ENCODE measurements at places on chromosomes 1 and 21.

DNA sequence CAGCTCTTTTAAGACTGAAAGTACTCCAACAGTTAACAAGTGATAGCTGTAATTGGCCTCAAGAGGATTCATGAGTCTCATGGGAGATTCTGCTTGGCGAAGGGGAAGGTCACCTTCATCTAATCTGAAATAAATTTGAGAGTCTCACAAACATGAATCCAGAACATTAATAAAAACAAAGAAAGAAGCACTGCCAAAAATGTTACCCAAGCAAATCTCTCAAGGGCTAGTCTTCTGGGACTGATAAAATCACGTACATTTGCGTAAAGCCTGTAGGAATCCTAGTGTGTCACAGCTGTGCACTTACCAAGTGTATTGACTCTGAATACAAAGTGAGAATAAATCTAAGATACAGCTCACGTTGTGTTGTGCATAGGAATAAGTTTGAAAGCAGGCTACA is 21.2 kb upstream of the NUF2 start:
- DNase-seq: no peak

DNA sequence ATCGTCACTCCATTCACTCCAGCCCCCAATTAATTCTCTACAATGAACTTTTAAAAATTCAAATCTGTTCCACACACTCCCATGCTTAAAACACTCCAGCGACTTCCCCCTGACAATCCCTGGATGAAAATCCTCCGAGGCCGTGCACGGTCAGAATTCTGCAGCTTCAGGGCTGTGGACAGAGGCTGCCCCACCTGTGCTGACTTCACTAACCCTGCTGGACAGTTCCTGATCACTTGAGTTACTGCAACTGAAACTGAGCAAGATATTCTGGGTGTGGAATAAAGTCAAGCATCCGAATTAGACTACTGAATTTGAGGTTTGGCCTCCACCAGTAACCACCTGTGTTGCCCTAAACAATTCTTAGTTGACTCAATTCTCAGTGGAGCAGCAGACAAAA is 1.0 kb upstream of the JAK1 start:
- peak; percentile 33 for DNase-seq

GRCh38 chr1:94321662-94322061 is 84.3 kb upstream of the ARHGAP29 start:
- no peak for DNase-seq

DNA sequence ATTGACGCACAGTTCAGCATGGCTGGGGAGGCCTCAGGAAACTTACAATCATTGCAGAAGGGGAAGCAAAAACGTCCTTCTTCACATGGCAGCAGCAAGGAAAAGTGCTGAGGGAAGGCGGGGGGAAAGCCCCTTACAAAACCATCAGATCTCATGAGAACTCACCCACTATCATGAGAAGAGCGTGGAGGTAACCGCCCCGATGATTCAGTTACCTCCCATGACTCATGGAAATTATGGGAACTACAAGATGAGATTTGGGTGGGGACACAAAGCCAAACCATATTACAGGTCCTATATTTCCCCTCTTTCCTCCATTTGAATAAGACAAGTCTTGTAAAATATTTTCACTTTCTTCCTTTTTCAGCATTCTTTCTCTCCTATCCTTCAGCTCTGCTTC is 7.7 kb upstream of the TTLL7 start:
- DNase-seq: no peak

DNA sequence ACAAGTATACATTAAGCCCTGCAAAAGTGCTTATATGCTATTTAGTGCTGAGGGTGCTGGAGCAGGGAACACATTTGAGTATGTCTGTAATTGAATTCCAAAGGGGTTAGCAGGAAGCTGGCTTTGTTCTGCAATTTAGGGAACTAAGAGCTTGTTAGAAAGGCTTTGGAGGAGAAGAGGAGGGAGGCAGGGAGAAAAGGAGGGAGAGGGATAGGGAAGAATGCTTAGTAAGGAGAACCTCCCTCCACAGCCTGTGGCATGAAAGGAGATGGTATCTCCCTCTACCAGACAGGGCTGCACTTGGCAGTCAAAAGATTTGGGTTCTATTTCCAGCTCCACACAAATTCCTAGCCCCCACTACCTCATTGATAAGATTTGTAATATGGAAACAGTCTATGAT is 217.8 kb downstream of the DAB1 start:
- peak; percentile 68 for DNase-seq

GRCh38 chr1:182791281-182792179 is 2.0 kb downstream of the NPL start:
- DNase-seq: no peak

GRCh38 chr1:230401763-230402294 is 24.3 kb downstream of the PGBD5 start:
- no peak for DNase-seq

DNA sequence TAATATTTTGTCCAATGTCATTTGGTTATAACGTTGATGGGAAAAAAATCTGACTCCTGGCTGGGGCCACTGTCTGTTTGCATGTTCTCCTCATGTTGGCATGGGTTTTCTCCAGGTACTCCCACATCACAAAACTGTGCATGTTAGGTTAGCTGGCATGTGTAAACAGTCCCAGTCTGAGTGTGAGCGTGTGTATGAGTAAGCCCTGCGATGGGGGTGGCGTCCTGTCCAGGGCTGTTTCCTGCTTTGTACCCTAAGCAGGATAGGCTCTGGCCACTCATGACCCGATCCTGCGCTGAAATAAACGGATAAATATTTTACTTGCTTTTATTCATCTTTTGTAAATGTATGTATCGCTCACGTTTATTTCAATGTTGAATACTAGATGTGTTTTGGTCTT is 13.5 kb downstream of the EFCAB14 start:
- DNase-seq: no peak

DNA sequence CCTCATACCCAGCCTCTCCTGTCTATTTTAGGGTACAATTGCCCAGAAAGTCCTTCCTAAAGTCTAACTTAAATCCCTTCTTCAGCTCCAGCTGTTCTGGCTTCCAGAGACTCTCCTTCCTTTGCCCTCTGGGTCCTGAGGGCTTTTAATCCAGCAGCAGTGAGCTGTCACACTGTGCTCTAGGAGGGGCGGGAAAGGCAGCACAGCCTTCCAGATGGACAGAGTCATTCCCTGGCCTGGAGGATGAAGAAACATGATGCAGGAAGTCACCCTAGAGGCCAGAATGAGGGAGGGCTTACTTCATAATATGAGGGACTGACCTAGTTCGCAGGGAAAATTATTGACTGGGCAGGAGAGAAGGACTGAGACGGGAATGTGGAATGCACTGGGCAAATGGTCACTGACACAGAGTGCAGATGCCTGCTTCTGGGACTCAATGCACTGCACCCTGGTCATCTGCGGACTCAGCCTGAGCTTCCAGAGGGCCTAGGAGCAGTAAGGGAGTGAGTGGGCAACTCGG is 1.3 kb downstream of the SH2D2A start:
- DNase-seq: peak; percentile 65

DNA sequence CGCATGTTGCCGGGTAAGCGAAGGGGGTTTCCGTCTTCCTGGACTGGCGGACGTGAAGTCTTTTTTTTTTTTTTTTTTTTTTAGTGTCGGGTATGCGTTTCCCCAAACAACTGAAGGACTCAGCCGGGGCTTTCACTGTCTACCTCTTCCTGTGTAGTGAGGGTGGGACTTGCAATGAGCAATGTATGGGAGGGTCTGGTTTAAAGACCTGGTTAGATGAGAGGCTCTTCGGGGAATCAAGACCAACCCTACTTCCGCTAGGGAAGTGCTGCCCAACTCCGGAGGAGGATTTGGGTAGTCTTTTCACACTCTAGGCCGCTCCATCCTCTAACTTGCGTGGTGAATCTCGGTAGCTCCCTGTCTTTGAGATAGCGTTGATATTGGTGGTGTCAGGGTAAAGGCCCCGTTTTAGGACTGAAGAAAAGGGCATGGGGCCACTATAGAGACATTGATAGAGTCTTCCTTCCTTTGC is 754 bp downstream of the PRRC2C start:
- DNase-seq: peak; percentile 85

DNA sequence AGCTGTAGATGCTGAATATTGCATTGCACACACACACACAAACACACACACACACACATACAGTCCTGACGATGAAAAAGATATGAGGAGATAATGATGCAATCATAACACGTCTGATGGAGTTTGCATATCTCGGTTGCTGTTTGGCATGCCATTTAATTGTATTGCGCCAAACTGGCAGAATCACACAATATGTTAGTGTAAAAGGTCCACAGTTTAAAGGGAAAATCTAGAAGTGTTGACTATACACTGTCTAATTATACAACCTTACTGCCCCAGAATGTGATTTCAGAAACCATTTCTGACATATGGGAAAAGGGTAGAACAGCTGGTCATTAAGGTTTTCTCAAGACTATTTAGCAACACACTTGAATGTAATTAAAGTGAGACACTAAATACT is 123.7 kb upstream of the PROX1 start:
- DNase-seq: no peak

DNA sequence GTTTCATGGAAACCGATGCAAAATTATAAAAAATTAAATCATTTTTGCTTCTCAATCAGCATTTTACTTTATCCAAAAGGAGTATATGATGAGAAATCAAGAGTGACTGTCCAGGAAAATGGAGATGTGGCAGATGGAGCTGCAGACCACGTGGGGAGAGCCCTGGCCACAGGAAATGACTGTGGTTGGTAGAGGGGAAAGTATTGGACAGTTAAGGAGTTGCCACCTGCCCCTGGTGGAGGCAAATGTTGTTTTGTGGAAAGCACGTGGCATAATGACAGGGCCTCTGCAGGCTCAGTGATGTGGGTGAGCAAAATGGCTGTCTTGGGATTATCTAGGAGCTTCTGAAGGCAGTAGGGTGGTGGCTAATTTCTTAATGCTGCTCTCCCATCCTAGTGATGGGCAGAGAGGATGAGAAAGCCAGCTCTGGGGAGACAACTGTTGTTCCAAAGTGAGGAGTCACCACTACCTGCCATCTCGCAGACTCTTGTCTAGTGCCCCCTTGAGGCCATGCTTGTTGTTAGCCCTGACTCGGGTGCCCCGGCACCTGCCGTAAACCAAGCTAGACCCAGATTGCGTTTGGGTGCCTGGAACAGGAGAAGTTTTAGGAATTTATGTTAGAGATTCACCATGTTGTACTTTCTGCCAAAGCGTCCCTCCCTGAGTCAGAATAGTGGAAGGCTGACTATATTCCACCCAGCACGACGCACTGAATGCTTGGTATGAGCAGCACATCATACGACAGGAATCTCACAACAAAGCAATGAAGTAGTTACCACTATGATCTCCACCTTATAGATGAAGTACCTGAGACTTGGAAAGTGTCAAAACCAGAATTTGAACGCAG is 144.0 kb downstream of the ROR1 start:
- DNase-seq: peak; percentile 60

GRCh38 chr1:14778541-14778897 is 180.0 kb downstream of the KAZN start:
- no peak for DNase-seq

- DNase-seq: no peak
Observed at GRCh38 chr21:38780879-38781278, 24.9 kb upstream of the ETS2 start.
